ENCODE measurements at places on chromosomes 6 and 20.
A peak's percentile ranks its signal among the peaks of the same experiment; 100 is the strongest.

DNA sequence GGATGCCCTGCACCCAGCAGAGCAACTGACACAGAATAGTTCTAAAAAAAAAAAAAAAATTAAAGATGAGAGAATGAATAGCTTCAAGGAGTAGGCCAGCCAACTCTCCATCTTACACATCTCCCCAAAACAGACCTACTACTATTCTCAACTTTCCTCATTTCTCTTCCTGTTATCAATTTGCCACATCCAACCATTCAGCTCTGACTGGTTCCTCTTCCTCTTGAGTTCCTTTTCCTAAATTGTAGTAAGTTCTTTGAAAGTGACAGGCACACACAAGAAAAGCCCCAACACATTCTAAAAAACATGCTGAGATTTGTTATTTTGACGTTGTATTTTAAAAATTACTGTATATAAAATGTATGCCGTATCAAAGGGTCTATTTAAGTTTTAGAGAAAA is 117.2 kb downstream of the PDSS2 start:
- DNase-seq, result no peak

DNA sequence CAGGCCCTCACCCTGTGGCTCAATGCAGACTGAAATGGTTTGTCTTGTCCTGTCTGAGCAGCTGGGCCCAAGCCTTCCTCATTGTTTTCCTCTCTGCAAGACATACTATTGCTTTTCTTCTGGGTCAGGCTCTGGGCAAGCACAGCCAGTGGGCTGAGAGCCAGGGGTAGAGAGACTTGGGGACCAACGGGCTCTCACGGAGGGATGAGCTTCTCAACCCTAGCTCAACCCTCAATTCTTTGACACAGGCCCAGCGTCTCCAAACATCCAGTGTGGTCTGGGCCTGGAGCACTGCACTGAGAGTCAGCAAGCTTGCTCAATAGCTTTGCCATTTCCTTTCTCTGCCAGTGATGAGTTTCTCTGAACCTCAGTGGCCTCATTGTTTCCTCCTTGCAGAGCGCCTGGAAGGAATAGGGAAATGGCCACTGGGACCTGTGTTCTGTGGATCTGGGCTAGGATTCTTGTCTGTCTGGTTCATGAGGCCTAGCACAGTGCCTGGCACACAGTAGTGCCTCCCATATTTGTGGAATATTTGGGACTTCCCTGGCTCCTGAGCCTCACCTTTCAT is 9.3 kb downstream of the ANGPT4 start:
- DNase-seq, result no peak

DNA sequence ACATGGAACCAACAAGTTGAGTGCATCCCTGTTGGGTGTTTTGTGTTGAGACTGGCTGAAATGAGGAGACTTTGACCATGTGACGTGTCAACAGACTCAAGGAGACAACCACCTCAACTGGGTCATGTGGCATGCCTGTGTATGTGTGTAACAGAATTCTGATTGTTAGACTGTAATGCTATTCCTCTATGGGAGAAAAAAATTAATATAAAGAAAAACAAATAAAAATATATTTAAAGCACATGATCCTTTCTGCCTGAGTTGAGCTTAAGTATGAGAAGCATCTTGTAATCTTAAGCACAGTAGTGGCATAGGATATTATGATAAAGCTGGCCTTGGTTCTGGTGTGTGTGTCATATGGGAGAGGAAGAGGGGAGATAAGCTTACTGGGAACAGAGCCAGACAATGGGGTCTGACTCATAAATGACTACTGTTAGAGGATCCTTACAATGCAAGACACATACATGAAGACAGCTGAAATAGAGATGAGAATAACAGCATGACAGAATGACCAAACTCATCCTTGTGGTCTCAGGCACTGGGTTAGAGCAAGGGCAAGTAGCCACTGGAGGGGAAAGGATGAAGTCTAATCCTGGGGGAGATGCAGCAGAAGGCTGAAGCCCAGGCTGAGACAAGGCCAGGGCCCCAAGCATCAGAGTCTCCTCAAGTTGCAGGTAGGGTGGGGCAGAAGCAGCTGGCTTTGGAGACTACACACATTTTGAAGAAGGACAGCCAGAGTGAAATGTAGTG is 9.2 kb downstream of the TP53INP2 start:
- DNase-seq, result peak; percentile 99

DNA sequence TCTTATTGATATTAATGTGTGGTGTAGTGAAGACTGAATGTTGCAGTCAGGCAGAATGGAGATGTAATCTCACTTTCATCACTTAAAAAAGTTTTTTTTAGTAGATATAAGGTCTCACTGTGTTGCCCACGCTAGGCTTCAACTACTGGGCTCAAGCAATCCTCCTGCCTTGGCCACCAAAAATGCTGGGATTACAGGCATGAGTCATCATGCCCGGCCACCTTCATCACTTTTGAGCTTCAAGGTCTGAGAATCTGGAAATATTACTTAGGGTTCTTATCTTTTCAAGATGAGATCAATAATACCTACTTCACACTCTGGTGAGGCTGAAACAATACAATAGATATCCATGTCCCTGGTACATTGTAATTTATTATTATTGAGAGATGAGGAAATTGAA is 31.6 kb downstream of the ADGRG6 start:
- no peak for DNase-seq

- DNase-seq, result peak; percentile 3
Measured at GRCh38 chr6:103002282-103002681, 1608.8 kb downstream of the GRIK2 start.

GRCh38 chr6:85015396-85015990 is 251.1 kb upstream of the TBX18 start:
- peak; percentile 17 for DNase-seq

GRCh38 chr6:94362061-94362864 is 942.9 kb upstream of the EPHA7 start:
- DNase-seq, result no peak

DNA sequence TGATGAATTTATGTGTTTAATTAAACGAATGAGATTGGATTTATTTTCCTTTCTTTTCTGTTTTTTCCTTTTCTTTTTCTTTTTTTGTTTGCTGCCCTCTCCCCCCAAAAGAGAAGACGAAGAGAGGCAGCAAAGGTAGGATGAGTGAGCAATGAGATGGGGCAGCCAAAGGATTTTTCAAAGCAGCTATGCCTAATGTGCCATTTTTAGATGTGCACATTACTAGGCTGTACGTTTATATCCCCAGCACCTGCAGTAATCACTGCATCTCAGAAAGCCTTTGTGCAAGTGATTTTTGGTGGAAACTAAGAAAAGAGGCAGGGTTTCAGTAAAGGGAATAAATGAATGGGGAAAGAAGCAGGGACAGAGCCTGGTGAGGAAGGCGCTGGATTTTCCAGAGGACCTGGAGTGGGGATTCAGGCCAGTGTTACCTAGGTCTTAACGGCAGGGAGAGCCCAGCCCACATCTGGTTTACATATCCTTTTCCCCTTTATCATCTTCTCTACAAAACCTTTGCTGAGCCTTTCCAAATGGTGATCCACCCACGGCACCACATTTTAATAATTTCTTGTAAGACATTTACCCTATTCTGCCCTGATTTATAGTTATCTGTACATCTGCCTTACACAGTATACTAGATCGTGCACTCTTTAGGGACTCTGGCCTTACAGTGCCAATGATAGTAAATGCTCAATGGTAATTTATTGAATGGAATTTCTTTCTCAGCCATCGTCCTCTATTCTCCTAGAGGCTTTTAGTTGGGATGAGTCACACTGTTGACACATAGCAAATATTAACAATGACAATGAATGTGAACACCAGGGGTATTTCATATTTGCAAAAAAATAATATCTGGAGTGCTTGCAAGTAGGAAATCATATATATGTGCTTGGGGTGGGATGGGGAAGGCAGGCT is 38.3 kb upstream of the ATXN1 start:
- no peak for DNase-seq

DNA sequence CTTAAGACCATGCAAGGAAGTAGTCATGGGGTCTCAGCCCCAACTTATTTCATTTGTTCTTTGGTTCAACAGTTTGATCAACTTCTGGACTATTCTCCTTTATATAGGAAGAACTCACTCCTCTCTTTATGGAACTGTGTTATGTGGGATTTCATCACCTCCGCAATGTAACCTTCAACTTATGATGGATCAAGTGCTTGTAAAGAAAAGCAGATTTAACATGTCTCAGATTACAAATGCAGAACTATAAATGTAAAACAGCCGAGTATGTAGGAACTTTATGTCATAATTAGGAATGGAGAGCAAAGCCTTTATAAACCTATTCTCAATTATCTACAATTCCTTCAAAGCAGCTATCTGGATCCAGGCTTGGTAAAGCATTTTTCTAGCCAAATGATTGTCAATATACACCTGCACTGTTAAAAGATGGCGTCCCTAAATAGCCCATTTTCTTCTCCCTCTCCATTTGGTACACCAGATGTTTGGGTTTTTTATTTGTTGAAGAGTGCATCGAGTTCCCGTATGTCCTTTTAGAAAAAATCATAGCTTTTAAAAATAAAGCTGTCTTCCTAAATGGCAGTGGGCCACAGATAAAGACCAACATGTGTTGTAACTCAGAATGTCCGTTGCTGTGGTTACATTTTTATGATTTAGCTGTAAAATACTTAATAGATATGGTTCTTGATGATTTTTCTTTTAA is 985.1 kb upstream of the SLC35B3 start:
- DNase-seq, result no peak

DNA sequence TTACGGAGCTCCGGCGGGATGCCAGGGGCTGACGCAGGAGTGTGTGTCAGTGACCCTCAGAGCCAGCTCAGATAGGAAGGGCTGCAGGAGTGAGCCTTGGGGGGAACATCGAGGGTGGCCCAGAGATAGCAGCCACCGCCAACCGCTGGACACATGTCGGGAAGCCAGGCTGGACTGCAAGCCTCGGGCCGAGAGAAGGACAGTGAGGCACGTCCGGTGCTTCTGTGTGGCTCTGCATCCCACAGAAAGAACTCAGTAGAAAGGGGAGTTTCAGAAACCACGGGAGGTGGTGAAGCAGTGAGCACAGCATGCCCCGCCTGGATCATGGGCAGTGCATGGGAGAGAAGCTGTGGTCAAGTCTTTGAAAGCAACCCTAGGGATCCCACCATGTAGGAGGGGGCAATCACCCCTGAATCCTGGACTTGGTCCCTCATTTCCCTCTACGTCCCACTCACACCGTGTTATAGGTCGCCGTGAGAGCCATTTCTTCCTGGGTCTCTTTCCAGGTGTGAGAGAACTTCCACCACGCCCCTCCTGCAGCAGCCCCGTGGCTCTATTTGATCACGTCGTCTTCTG is 383.7 kb upstream of the CDH4 start:
- no peak for DNase-seq

GRCh38 chr20:63114006-63114692 is 101.8 kb downstream of the YTHDF1 start:
- no peak for DNase-seq

DNA sequence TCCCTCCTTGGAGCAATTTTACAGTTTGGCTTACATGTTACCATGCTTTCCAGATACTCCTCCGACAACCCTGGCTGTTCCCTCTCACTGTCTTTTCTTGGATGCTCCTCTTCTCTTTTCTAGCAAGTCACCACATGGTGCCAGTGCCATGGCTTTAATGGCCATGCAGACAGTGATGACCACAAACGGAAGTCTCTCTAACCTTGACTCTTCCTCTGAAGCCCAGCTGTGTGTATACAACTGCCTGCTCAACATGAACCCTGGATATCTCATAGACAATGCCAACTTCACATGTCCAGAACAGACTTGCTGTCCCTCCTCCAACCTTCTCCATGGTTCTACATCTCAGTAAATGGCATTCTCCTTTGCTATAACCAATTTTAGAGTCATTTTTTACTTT is 49.8 kb upstream of the NEDD9 start:
- DNase-seq, result no peak

- DNase-seq, result no peak
Measured at GRCh38 chr20:25061821-25062530, 4.0 kb upstream of the ACSS1 start.

DNA sequence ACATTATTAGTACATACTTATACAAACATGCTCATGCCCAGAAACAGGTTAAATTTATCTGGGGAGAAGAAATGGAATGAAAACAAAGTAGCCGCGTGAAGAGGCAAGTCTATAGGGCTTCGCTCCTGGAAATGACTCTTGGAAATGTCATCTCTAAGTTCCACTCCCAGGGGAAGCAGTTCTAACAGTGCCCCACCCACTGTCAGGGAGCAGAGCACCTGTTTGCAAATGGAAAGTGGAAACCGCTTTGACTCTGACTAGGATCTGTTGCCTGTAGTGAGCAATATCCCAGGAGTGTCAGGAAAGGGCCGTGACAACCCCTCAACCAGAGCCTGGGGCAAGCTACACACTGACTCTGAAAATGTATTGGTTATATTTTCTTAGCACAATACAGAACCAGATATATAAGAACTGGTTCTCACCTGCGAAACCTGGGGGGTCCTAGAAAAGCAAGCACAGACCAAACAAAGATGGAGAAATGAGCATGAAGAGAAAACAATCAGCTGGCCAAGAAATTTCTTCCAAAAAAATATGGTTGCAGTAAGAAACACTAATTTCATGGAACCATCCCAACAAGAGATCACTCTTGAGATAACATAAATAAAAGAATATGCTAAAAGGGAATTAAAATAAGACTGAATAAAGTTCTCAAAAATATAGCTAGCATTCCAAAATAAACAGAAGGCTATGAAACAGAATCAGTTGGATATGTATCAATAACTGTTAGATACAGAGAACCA is 47.5 kb upstream of the CRISP1 start:
- no peak for DNase-seq

- no peak for DNase-seq
Measured at GRCh38 chr6:4606821-4607704, 169.1 kb upstream of the CDYL start.

GRCh38 chr20:50472693-50473664 is 37.2 kb upstream of the PTPN1 start:
- no peak for DNase-seq

DNA sequence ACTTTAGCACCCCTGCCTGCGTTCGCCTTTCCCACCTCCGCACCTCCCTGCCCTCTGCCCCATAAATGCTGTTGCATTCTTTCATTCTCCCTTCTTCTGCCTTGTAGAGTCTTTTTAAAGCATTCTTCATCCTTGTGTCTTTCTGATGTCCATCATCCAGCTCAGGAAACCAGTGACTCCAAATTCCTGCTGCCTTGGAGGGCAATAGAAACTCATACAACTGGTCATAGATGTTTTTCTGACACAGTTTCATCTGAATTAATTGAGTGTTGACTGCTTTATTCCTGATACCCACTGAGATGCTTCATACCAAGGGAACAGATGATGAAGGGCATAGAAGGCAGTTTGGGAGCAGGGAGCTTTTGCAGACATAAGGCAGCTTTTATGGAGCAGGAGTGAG is 19.6 kb downstream of the PLEKHG1 start:
- no peak for DNase-seq

- no peak for DNase-seq
Measured at GRCh38 chr20:8306937-8307336, 174.9 kb downstream of the PLCB1 start.

GRCh38 chr6:11222385-11223277 is 9.8 kb downstream of the NEDD9 start:
- DNase-seq, result no peak

- peak; percentile 78 for DNase-seq
Measured at GRCh38 chr6:33314515-33314942, 651 bp upstream of the TAPBP start.

DNA sequence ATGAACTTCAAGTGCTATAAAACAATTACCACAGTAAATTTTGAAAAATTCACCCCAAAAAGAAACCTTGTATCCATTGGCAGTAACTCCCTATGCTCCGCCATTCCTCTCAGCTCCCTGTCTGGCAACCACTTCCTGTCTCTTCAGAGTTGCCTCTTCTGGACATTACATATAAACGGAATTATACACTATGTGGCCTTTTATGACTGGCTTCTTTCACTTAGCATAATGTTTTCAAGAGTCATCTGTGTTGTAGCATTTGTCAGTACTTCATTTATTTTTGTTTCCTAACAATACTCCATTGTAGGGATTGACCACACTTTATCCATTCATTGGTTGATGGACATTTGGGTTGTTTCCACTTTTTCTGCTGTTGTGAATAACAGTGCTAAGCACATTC is 50.1 kb downstream of the CEP43 start:
- no peak for DNase-seq
